Bone marrow (tissue), 2 donors: ENCODE measurements at places on chromosomes 4 and X.

DNA sequence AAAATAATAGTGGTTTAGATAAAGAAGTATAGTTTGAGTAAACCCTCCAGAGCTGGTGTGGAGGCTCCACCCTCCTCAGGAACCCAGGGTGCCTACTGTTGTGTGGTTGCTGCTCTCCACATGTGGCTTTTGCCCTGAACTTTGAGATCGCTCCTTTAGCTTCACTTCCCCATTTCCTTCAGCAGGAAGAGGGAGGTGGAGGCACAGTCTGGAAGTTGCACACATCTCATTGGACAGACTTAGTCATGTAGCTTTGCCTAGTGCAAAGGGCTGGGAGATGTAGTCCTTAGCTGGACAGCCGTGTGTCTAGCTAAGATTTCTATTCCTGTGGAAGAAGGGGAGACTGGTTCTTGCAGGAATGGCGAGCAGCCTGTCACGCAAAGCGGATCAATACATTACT is 37.9 kb downstream of the RGS12 start:
- peak; percentile 9 for DNase-seq

DNA sequence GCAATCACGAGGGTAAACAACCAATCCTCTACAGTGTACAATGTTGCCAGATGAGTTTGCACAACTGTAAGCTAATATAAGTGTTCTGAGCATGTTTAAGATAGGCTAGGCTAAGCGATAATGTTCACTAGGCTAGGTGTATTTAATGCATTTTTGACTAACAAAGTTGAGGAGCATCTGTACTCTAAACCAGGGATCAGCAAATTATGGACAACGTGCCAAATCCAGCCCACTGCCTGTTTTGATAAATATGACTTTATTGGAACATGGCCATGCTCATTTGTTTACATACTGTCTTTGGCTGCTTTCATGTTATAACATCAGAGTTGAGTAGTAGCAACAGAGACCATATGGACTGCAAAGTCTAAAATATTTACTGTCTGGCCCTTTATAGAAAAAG is 46.3 kb upstream of the ARHGEF6 start:
- no peak for DNase-seq

GRCh38 chr4:81227138-81227537 is 12.1 kb upstream of the PRKG2 start:
- DNase-seq, result no peak

- DNase-seq, result no peak
Observed at GRCh38 chr4:48175328-48175727, 41.3 kb upstream of the TXK start.

- DNase-seq, result no peak
Observed at GRCh38 chrX:132750331-132751062, 207.9 kb downstream of the HS6ST2 start.

DNA sequence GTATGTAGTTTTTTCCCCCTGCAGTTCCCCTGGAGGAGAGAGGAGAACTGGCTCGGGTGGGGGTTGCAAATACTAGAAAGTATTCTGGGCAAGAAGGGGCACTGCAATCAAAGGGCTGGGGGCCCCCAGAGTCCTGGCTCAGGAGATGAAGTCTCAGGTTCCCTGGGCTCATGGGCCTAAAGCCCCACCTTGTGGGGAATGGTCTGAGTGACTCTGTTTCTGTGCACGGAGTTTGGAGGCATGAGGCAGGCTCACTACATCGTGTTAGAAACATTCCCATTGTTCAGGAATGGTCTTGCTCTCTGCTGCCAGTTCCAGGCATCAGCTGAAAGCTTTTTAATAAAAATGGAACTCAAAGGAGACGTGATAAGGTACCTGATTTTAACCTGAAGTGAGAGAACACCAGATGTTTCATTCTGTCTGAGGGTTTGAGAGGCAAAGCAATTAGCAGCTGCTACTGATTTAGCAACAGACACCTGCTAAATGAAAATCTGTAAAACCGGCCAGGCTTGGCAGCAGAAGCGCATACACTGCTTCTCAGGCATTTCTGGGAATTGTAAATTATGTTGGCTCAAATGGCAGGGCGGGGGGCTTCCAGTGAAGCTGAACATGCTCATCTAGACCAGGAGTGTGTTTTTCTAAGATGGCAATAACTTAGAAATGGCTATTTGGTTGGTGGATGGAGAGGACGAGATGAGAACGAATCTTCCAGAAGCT is 122.7 kb downstream of the TMEM164 start:
- no peak for DNase-seq

DNA sequence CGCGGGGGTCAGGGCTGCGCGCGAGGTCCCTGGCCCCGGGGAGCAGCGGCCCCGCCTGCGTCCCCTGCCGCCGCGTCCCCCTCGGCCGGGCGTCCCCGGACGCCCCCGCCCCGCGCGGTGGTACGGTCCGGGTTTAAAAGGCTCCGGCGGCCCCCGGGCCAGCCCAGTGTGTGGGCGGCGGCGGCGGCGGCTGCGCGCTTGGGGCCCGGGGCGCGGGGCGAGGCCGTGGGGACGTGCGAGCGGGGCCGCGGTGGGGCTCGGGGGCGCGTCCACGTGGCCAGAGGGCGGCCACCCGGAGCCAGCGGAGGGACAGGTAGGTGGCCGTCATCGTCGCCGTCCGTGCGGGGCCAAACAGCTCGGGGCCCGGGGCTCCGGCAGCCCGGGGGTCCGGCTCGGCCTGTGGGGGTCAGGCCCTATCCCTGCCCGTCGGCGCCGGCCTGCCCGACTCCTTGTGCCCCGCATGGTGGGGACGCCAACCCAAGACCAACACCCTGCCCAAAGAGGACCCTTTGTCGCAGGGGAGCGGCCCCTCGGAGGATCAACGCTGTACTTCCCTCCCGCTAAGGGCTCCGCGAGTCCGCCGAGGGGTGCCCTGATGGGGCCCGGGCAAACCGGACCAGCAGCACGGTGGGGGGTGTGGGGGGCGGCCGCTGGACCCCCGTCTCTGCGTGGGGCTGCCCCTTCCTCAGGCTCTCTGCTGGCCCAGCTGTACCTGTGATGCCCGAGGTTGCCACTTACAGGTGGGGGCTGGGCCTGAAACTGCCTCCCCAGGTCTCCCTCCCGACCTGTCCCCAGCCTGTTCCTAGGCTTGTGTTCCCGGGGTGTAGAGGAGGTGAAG is at the start of gene PLXNA3:
TSS of gene PLXNA3 (plus strand) at position 166 of the 838 bp plus-strand sequence. CDS start 1,903 bp downstream, outside the sequence.
- DNase-seq, result peak; percentile 29
